ENCODE measurements at places on chromosomes 5 and 9. TPM values are rescaled to one million over a fixed set of nuclear protein-coding genes. Genes with fewer than 3 reads are reported as not detected.

The LRRC70 gene
- total RNA-seq = not detected

The BHMT2 gene
- not detected for total RNA-seq

The GPR150 gene
- total RNA-seq = 0.34 TPM

The ZER1 gene
- total RNA-seq = 30.1 TPM

The PAEP gene
- not detected for total RNA-seq

The LCN1 gene
- total RNA-seq = not detected

The SH2D3C gene
- not detected for total RNA-seq

The SHOC1 gene
- total RNA-seq = 0.02 TPM

The ARRDC3 gene
- total RNA-seq = 60.2 TPM

The SPAAR gene
- not detected for total RNA-seq

- no peak for DNase-seq
Observed at GRCh38 chr5:51988634-51989033, 605.4 kb downstream of the ISL1 start.

DNA sequence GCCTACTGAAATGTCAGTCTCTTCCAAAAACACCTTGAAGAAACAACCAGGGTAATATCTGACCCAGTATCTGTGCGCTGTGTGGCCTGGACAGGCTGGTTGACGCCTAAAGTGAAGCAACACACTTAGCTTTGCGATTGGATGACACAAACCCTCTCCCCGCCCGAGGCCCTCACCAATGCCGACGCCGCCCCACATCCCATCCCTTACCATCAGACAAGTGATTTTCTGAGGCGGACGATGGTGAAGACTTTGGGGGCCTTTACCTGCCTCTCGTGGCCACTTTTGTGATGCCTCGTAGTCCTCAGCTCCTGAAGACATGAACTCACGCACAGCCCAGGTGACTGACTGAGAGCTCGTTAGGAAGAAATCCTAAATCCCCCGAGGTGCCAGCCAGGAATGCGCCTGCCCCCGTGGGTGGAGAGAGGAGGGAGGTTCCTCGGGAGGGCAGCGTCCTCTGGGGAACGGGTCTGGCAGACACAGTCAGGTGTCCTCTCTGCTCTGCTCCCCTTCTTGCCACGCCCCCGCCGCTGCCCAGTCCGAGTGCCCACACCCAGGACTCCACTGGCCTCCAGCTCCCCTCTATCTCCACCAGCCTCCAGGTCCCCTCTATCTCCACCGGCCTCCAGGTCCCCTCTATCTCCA is 31.0 kb upstream of the RXRA start:
- no peak for DNase-seq

DNA sequence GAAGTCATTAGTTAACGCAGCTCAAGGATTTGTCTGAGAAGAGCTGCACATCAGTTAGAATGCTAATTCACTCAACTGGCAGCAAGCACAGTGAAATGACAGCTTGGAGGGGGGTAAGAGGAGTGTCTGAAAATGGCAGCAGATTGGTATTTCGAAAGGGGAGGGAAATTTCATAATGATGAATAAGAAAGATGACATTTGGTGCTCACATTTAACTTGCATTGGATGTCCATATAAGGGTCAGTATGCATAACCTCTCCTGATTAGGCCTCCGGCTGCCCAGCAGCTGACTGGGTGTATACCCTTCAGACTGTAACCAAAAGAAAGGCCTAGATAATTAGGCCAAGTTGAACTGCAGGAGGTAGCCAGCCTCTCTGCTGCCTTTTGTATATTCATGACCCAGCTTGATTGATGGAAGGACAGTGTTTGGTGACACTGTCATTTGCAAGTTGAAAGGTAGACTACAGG is 131.0 kb downstream of the PBX3 start:
- peak; percentile 70 for DNase-seq

DNA sequence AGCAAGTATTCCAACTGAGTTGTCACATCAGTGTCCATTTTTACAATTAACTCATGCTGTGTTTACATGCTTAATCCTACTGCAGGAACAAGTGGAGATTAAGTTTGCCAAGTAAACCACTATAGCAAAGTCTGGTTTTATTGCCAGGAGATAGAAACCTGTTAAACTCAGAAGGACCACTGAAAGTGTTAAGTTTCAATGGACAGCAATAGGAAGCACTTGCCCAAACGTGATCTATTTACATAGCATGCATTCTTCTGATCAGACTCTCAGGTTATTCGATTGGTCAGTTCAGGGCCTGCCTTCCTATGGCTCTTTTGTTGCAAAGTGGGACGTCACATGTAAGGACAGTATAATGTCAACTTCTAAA is 28.0 kb upstream of the IFNK start:
- DNase-seq = no peak

- peak; percentile 84 for DNase-seq
Observed at GRCh38 chr9:70477907-70478480, 63.5 kb upstream of the KLF9 start.

DNA sequence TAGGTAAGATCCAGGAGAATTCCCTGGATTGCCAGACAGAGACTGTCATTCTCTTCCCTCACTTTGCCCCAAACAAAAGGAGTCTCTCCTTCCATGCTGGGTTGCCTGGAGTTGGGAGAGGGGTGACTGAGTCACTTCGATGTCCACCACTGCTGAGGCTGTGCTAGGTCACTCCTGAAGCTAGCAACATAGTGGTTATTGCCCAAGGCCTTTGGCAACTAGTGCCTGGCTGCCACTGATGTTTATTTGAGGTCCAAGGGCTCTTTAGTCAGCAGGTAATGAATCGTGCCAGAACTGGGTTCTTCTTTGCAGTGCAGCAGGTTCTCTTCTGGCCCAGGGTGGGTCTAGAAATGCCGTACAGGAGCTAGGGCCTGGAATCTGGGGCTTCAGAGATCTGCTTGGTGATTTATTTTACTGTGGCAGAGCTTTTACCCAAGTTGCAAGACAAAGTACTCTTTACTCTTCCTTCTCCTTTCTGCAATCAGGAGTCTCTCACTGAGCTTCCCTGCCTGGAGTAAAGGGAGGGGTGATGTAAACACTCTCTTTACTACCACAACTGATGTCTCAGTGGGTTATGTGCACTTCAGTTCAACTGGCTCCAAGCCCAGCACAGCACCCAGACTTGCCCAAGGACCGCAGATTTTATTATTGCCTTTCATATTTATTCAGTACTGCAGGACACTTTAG is 155.7 kb upstream of the SH3GL2 start:
- DNase-seq = peak; percentile 78

DNA sequence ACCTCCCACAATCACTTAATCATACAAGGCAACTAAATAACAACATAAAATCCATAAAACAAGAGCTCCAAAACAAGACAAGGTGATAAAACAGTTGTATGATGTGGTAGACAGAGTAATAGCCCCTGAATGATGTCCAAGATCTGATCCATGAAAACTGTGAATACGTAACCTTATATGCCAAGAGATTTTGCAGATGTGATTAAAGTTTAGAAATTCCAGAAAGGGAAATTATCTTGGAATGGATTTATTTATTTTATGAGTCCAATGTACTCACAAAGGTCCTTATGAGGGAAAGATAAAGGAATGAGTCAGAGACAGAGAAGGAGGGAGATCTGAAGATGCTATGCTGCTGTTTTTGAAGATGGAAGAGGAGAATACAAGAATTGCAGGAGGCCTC is 1775.7 kb upstream of the C9orf72 start:
- peak; percentile 43 for DNase-seq

DNA sequence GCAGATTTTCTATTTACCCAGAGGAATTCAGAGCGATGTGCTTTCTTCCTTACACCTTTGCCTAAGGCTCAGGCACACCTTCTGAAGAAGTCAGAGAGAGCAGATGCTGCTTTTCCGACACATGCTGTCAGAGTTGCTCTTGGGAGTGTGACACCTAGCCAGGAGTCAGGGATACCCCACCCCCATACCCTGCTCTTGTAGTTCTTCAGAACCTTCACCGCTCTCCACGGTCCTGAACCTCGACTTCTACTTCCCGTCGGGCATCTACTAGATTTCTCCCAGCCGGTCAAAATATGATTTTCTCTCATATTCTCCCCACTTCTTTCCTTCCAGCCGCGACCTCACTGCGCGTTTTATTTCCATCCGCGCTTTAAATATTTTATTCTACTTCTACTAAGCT is 1.7 kb downstream of the GRIN3A start:
- peak; percentile 1 for DNase-seq

- DNase-seq = peak; percentile 34
Observed at GRCh38 chr5:120684749-120685415, 220.8 kb downstream of the PRR16 start.

DNA sequence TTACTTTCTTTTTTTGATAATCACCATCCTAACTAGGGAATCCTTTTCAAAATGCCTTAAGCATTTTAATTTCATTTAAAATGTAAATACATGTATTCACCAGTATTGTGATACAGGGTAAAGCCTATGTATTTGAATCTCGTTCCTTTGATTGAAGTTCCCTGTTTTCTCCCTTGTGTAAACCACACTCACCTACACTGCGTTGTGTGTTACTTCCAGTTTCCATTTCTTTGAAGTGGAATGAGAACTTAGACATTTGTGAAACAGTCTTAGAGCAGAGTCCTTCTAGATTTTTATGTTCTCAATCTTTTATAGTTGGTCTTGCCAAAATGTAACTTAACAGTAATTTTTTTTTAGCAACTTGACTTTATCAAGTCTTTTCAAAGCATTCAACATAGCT is 101.4 kb downstream of the ZNF462 start:
- DNase-seq = no peak

- peak; percentile 89 for DNase-seq
Observed at GRCh38 chr5:14449052-14449661, 132.4 kb upstream of the OTULINL start.

DNA sequence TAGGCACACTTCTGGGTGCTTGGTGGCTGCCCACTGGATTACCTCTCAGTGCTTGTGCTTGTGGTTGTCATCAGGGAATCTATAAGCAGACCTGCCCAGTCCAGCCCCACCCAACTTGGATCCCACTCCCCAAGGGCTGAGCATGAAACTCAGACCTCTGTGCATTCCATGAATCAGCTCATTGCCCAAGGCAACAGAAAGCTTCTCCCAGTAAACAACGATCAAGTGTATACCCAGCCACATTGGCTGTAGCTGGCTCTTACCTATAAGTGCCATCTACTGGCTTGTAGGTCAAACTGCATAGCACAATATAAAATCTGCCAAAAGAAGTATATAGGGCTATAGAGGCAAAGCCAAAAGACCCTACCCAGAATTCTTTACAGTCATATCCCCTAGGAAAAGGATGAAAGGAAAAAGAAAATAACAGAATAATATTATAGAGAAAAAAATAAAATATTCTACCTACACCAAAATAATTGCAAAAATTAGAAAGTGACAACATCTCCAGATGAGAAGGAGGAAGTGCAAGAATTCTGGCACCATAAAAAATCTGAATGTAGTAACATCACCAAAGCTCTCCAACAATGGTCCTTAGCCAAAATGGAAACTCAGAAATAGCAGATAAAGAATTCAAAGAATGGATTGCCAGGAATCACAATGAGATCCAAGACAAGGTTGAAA is 321.0 kb upstream of the TRPC7 start:
- DNase-seq = peak; percentile 87

- no peak for DNase-seq
Observed at GRCh38 chr5:115394531-115394930, 98.1 kb upstream of the CCDC112 start.

DNA sequence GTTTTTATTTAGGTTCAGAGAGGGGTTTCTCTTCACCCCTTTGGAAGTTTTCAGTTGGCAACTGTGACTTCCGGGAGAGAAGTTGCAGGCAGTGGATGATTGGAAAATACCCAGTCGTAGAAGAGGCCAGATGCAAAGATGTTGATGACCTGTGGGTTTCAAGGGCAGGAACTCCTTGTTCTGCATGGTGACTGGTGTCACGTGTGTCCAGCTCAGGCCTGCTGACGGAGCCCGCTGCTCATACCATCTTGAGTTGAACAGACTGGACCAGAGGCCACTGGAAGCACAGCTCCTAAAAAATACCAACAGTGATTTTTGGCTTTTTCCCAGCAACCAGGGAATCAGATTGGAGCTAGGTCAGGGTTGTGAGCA is 243.9 kb upstream of the KLF4 start:
- DNase-seq = peak; percentile 74

Data from M059J (cell line).